Stimulated activated CD4-positive, alpha-beta T cell treated with anti-CD3 and anti-CD28 coated beads, Interleukin-4, amount 100 ng/mL, for 1 hour (primary cell): ENCODE measurements at places on chromosomes 13 and 19.
A peak's percentile ranks its signal among the peaks of the same experiment; 100 is the strongest.

- no peak for DNase-seq
These were observed 385.8 kb downstream of the DLEU7 start for GRCh38 chr13:50457415-50458393.

DNA sequence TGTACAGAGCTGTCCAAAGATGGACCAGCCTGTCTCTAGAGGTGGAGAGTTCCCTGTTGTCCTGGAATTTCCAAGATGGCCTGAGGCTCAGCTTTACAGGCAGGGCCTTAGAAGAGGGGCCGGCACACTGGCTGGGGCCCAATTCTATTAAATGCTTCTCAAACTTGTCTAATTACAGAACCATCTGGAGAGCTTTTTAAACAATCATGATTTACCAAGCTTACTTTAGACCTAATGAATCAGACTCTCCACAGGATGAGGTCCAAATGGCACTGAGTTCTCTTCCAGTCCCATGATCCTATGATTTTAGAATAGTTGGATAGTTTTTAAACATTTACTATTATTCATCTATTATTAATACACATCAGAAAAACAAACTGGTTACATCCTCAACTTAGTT is 123.5 kb downstream of the DNAJC3 start:
- no peak for DNase-seq

DNA sequence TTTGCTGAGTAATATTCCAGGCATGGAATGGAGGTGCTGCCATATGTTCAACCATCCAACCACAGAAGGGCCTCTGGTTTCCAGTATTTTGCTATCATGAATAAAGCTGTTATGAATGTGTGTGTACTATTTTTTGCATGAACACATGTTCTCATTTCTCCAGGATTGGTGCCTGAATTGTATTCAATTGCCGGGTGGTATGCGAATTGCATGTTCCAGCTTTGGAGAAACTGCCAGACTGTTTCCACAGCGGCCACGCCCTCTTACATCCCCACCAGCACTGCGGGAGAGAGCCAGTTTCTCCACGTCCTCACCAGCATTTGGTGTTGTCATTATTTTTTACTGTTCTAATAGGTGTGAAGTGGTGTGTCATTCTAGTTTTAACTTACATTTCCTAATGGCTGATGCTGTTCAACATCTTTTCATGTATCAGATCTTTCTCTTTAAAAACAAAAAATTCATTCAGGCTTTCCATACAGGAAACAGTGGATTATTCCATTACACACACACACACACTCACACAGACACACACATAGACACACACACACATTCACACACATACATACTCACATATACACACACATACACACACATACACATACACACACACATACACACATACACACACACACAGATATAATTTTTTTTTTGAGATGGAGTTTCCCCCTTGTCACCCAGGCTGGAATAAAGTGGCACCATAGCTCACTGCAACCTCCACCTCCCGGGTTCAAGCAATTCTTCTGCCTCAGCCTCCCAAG is 154.1 kb downstream of the PTPRS start:
- no peak for DNase-seq

- DNase-seq = no peak
These were observed 1.5 kb downstream of the GSX1 start for GRCh38 chr13:27793507-27794367.

DNA sequence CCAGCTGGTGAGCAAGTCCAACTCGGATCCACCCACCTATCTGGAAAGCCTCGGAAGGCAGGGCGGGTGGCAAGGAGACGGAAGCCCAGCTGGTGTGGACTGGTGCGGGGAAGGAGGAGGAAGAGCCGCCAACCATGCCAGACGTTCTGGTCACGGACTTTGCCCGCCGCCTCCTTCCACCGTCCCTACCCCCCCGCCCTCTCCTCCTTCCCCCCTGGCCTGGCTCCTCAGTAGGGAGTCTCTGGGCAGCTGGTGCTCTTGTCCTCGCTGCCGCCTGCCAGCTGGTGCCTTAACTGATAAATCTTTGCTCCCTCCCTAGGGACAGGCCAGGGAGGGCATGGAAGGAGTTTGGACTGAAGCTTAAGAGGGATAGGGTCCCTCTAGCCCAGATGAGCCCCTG is 4.8 kb downstream of the SYNGR4 start:
- DNase-seq = no peak

- no peak for DNase-seq
These were observed 254.6 kb downstream of the SPRY2 start for GRCh38 chr13:80086304-80086721.

GRCh38 chr19:40300668-40301067 is 15.5 kb upstream of the AKT2 start:
- no peak for DNase-seq

- DNase-seq = no peak
These were observed 12.0 kb downstream of the GPX4 start for GRCh38 chr19:1115646-1116420.

GRCh38 chr19:28981518-28981917 is 231.4 kb downstream of the UQCRFS1 start:
- no peak for DNase-seq

DNA sequence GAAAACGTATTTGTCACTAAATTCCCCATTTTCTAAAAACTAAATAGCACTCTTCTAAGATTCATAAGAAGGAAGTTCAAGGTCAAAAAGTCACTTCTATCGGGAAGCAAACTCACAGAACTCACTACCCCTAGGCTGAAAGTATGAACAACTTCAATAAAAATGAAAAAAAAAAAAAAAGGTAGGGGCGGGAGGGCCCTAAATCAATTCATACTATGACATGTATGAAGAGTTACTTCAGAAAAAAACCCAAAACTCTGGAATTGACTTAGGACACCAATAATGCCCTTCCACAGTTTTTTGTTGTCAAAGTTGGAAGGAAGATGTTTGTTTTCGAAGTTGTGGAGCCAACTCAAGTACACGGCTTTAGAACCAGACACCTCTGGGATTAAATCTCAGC is 1.1 kb downstream of the SUCLA2 start:
- DNase-seq = no peak

DNA sequence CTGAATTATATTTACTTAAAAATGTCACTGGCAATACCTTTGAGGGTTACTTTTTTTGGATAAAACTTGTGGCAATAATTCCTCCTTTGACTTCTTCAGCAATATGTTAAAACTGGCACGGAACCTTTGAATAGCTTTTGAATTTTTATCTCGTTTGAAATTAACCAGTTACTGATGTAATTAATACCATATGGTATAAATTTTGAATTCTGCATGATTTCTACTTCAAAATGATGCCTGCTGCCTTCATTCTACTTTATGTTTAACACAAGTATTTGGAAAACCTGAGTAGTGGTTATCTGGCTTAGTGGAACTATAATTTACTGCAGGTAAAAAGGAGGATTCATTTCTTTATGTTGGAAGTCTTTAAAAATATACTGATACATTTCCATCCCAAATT is 85.3 kb downstream of the LRCH1 start:
- no peak for DNase-seq

DNA sequence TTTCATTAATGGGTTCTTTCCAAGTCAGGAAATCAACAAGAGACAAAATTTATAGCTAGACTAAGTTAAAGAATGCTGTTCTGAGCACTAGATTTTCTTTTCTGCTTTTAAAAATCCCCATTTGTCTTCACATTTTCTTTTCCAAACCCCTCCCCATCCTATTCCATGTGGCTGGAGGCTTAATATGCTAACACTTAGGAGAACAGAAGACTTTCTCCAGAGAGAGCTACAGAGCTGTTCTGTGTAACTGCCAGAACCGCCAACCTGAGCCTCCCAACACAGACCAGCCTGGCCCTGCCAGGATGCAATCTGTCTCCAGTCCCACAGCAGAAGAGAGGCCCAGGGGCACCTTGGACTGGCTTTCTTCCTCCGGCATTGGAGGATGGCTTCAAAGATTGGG is 264.1 kb downstream of the NDFIP2 start:
- DNase-seq = no peak

- no peak for DNase-seq
These were observed 36.6 kb downstream of the SERTM1 start for GRCh38 chr13:36710396-36710795.

GRCh38 chr19:14511229-14511593 is 7.0 kb downstream of the DNAJB1 start:
- no peak for DNase-seq

DNA sequence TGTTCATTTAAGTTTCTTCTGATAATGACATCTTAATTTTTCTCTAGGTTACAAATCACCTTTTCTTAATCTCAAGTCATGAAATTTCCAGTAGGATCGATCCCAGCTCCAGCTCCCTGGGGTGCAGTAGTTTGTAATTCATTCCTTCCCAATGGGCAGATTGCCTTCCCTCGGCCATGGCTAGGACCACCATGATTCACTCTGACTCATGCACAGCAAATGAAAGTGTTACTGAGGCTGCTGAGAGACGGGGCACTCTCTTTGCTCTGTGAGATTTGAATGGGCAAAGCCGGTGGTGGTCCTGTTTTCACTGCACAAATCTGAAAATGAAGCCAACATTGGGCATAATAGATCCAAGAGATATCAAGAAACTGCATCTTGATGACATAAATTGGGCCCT is 202.8 kb upstream of the IRS2 start:
- no peak for DNase-seq

GRCh38 chr19:5154129-5154798 is 185.4 kb downstream of the KDM4B start:
- DNase-seq = peak; percentile 51

GRCh38 chr13:39025433-39025839 is 12.5 kb downstream of the PROSER1 start:
- DNase-seq = no peak
